Stimulated activated CD8-positive, alpha-beta memory T cell treated with anti-CD3 and anti-CD28 coated beads, Interleukin-15, amount 100 ng/mL, for 48 hours (primary cell): ENCODE measurements at places on chromosomes 13 and 19.

DNA sequence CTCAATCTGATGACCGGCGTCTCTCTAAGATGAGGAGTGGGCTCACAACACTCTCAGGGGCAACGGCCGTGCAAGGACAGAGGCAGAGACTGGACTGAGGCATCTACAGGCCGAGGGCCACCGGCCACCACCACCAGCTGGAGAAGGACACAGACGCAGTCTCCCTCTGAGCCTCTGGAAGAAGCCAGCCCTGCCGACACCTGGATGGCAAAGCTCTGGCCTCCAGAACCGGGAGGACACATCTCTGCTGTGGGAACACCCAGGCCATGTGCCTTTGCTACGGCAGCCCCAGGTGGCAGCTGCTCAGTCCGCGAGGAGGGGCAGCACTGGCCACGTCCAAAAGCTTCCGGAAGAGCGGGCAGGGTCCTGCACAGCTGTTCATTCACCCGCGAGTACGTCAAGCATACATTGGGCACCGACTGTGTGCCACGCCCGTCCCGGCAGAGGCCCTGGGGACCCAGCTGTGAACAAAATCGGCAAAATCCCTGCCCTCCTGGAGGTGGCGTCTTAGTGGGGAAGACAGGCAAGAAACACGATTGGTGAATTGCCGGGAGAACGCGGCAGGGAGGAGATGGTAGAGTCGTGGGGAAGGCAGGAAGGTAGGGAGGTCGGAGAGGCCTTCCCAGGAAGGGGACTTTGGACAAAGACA, 17.1 kb downstream of the C2CD4C start:
- DNase-seq: no peak

DNA sequence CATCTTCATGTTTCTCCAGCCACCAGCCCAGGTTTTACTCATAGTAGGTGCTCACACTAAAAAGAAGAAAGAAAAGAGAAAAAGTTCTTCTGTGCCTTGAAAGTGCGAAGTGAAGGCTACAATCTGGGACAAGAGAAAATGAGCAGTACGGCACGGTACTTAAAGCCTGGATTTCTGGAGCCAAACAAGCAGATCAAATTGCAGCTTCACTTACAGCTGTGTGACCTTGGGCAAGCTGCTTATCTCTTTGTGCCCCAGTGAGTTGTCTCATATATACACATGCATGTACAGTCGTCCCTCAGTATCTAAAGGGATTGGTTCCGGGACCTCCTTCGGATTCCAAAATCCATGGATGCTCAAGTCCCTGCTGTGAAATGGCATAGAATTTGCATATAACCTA, 41.8 kb downstream of the GSX1 start:
- DNase-seq: no peak

DNA sequence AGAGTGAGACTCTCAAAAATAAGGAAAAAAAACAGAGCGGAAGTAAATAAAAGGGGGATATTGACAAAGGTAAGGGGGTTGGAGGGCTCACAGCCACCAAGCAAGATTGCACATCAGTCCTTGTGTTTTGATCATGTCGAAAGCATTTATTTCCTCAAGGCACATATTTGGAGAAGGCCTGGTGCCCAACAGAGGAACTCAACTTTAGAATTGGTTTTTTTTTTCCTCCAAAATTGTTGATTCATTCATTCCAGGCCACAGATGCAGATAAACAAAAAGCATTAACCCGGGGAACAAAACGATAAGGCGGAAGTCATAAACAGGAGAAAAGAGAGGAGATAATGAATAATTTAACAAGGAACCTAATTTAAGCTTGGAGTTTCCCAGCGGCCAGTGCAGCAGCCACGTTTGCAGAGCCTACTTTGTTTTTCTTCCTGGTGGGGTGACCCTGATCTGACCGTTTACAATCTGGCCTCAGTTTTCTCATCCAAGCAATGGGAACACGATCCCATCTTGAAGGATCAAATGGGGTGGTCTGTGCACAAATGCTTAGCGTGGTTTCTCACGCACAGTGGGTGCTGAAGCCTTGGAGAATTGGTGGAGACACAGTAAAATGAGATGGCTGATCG, 2.1 kb upstream of the PTPRS start:
- DNase-seq: no peak

DNA sequence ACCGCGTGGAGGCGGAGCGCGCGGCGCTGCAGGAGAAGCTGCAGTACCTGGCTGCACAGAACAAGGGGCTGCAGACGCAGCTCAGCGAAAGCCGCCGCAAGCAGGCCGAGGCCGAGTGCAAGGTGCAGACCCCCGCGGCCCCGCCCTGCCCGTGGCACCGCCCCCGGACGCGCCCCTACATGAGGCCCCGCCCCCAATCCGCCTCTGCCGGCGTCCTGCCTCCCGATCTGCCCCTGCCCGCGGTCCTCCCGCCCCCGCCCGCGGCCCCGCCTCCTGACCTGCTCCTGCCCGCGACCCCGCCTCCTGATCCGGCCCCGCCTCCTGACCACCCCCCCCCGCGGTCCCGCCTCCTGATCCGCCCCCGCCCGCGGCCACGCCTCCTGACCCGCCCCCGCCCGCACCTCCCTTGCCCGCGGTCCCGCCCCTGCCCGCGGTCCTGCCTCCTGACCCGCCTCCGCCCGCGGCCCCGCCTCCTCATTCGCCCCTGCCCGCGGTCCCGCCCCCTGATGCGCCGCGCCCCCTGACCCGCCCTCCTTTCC, 11.7 kb downstream of the PRR36 start:
- DNase-seq: peak; percentile 66

DNA sequence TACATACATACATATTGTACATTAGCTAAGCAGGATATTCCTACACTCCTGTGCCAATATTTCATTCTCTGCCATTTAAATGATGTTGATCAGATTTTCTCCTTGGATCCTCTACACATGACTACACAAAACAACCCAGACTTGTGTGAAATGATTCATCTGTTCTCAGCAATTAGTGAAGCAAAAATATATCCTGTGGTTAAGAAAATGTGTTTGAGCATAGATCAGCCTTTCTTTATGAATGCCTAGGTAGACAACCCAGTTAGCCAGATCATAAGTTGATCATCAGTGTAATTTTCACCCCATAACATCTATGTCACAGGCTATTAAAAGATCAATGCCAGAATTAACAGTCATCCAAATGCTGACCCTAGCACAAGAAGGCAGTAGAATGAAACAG, 275.2 kb upstream of the EDNRB start:
- DNase-seq: no peak

GRCh38 chr13:73355134-73355533, 296.3 kb downstream of the KLF5 start:
- DNase-seq: no peak

DNA sequence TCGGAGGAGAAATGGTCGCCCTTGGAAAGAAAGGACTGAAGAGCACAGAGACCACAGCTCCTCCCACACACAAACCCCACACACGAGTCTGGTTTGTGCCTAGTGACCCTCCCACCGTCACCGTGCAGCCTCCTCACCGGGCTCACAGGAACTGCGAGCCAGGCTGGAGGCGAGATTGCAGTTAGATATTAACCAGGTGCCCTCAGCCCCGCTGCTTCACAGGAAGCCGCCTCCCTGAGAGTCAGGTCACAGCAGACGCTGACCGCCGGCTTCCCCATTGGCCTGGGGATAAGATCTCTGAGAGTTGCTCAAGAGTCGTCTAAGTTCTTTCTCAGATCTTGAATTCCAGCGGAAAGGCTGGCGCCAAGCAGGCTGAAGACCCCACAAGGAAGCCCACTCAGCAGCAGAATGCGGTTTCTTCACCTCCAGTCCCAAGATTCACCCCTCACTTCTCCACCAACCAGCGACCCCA, 870 bp downstream of the ZNF44 start:
- DNase-seq: peak; percentile 39

DNA sequence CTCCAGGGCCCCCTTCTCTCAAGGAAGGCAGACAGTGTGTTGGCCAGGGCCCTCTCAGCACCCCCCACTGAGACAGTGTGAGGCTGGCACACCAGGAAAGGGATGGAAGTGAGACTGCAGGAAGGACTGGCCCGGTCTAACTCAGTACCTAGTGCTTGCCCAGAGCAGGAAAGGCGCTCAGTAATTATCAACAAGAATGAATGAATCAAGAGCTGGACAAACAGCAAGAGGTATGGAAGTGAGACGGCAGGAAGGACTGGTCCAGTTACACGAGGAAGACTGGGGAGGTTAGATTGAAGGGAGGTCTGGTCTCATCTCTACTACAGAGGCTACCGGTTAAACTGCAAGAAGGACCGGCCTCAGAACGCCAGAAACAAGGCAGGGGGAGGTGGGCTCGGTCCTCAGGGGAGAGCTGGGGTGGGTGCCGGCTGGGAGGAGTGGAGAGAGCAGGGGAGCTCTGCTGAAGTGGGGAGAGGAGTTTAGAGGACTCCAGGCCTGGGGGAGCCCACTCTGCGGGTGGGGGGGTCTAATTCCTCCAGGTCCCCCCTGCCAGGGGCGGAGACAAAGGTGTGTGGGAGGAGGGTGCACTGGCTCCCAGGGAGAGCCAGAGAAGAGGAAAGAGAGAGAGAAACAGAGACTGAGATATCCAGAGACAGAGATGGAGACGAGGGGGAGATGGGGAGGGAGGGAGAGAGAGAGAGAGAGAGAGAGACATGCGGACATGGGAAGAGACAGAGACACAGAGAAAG, 1.1 kb downstream of the SLC8A2 start:
- DNase-seq: no peak

DNA sequence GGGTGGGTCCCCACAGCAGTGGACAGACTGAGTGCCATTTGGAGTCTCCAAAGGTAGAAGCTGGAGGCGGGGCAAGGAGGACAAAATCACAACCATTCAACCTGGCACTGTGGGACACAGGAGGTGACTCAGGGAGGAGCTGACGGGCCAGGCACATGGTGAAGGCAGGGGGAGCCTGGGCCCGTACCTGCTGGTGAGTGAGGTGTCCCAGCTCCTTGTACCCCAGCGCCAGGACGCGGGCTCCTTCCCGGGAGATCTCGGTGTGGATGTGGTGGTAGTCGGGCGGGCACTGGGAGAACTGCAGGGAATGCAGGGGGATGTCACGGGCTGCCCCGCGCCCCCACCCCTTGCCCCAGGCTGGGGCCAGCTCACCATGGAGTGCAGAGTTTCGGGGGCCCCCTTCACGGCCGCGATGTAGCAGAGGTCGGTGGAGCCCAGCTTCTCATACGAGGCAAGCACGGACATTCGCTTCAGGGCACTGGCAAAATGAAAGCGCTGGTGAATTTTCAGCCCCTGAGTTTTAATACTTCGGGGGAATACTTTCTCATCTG, 9.8 kb downstream of the ATP13A1 start:
- DNase-seq: no peak

GRCh38 chr19:6580313-6580712, 10.6 kb downstream of the CD70 start:
- no peak for DNase-seq

DNA sequence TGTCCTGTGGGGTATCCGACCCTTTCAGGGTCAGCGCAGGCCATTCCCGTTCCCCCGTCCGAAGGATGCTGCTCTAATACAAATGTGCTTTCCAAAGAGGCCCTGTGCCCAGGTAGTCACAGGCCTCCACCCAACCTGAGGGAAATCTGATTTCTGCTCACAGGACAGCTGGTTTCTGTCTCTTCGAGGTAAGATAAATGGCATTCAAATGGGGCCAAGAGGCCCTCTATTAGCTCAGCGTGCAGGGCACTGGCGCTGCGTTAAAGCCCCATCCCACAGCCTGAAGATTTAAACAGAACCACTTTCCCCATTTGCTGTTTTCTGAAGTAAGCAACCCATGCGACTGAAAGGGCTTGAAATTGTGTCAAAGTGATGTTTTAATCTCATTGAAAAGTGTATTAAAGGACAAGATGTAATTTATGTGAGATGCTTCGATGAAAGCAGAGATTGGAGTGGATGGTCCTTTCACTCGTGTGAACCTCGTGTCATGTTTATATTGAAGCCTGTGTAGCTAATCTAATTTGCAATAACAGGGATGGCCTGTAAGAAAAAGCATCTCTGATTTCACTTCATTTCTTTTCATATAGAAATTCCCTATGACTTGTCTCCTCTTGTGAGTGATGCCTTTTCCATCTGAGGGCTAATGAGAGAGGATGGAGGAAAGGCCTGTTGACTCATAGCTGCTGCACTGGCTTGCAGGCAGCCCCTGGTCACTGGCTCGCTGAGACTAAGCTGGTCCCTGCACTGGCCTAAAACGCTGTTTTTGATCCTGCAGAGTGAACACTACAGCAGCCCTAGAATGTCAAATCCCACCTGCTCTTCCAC, 7.3 kb upstream of the SOX1 start:
- no peak for DNase-seq

DNA sequence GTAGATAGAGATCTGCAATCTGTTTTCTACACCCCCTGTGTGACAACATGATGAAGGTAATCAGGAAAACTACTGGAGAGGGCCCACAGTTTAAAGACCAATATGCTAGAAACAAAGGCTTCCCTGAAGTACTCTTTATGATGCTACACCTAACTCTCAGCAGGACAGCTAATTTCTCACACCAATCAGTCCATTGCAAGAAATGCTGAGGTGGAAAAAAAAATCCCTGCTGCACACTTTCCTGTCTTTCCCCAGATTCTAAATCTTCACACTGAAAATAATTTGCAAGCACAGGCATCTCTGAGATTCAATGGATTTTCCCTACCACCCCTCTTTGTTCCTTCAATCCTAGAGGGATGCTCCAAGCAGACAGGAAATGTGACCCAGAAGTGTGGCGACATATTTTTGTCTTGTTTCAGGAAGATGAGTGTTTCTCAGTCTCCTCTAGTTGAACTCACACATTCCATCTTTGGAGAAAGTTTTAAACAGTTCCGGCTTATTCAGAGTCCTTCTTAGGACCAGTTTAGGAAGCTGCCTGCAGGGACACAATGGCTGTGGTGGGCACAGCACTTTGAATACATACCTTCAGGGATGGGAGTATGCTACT, 671.6 kb downstream of the DIAPH3 start:
- no peak for DNase-seq

GRCh38 chr19:12994701-12995595, at the start of gene NFIX:
TSS of gene NFIX (plus strand) at chr19:12995475. CDS start at chr19:12995838, 363 bp downstream.
- DNase-seq: peak; percentile 32

DNA sequence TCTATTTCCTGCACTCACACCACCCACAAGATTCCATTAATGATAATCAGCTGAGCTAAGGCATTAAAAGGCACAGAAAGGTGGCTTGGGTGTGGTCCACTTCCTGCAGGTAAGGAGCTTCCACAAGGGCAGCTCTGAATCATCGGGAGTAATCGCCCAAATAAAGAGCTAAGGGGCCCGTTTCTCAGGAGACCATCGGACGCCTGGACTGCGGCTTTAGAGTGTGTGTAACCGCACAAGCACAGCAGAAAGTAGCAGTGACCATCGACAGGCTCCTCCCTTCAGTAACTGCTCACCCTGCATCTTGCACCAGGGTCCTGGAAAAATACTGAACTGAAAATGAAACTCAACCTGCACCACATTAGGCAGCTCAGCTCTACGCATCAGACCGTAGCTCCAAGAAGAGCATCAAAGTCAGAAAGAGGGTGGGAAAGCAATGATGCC, 6.0 kb downstream of the STK24 start:
- DNase-seq: peak; percentile 28

- no peak for DNase-seq
These were observed 20.5 kb downstream of the SLC15A1 start for GRCh38 chr13:98731925-98732324.

DNA sequence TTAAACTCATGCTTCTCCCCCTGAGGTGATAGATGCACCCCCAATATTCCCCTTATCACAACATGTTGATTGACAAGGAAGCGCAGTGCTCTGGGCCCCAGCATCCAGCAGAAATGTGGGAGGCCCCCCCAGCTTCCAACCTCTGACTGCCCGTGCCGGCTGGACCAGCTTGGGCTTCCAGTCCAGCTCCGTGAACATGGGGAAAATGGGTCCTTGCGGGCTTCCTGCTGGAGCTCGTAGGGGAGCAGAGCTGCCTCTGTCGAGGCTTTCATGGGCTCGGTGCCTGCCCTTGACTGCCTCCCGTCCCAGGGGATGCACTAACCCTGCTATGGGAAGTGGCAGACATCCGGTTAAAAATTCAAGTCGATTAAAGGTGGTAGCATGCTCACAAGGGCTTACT, 188.9 kb downstream of the COL4A1 start:
- no peak for DNase-seq

- no peak for DNase-seq
These were observed 3.9 kb downstream of the SBNO2 start for GRCh38 chr19:1169921-1170885.
